NCI-H2227 treated with DMSO at 0.1 percent for 48 hours (cell line): ENCODE measurements at places on chromosomes 7 and 10.

GRCh38 chr7:114932991-114933390 is 11.1 kb downstream of the MDFIC start:
- DNase-seq: no peak

- DNase-seq: no peak
Measured at GRCh38 chr7:22771872-22772228, 44.9 kb downstream of the IL6 start.

- DNase-seq: no peak
Measured at GRCh38 chr7:20417675-20418382, 87.1 kb downstream of the ITGB8 start.

GRCh38 chr7:42090806-42091205 is 146.2 kb downstream of the GLI3 start:
- no peak for DNase-seq

GRCh38 chr7:148222721-148223120 is 367.8 kb upstream of the C7orf33 start:
- DNase-seq: no peak

DNA sequence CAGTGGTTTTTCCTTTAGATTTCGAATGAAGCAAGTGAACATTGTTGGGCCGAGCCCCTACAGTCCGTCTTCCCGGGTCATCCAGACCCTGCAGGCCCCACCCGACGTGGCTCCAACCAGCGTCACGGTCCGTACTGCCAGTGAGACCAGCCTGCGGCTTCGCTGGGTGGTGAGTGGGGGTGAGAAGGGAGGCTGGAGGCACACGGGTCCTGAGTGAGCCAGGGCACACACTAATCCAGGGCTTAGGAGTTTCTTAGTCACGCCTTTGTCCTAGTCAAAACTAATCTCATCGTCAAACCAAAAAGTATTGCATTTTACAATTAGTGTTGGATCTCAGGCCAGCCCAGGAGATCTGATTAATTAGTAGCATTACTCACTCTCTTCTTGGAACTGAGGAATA is 568.8 kb upstream of the FOXK1 start:
- no peak for DNase-seq

DNA sequence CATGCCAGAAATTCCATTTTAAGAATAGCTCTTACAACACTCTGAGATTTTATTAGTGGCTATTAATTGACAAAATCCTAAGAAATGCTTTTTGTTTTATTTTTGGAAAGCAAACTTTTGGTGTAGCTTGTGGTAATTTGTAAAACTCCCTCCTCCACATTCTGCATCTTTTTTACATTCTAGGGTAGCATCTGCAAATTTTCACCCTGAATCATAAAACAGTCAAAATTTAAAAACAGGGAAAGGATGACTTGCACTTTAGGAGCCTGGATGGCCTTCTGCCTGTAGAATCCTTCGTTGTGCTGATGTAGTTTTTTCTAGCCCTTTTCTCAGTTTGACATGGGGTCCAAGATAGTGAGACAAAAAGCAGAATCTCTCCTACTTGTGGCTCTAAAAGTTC is 316.1 kb downstream of the ADRA2A start:
- DNase-seq: no peak

DNA sequence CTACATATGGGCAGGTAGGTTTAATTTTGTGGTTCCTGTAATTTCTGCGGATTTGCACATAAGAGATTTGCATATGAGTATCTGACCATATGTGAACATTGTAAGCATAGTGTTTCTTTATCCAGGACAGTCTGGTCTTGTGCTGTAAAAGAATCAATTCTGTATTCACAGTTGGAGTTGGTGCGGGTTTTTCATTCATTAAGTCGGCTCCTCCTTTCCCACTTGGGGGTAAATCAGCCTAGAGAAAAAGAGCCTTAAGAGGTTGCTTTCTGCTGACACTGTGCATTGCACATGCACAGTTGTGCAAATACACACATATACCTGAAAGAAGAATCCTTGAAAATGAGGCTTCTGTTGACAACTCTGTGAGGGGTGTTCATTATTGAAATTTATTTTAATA is 6.1 kb upstream of the CYP26C1 start:
- no peak for DNase-seq

GRCh38 chr7:33614357-33615117 is 290.8 kb upstream of the BMPER start:
- no peak for DNase-seq

- no peak for DNase-seq
Measured at GRCh38 chr7:141698247-141699015, 3.5 kb downstream of the DENND11 start.

DNA sequence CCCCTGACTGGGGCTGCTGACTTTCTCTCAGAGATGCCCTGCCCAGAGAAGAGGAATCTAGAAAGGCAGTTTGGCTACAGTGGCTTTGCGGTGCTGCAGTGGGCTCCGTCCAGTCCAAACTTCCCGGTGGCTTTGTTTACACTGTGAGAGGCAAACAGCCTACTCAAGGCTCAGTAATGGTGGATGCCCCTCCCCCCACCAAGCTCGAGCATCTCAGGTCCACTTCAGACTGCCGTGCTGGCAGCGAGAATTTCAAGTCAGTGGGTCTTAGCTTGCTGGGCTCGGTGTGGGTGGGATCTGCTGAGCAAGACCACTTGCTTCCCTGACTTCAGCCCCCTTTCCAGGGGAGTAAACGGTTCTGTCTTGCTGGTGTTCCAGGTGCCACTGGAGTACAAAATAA is 734.5 kb upstream of the LRRN3 start:
- no peak for DNase-seq

GRCh38 chr10:44398747-44399658 is 14.1 kb upstream of the CXCL12 start:
- DNase-seq: no peak

DNA sequence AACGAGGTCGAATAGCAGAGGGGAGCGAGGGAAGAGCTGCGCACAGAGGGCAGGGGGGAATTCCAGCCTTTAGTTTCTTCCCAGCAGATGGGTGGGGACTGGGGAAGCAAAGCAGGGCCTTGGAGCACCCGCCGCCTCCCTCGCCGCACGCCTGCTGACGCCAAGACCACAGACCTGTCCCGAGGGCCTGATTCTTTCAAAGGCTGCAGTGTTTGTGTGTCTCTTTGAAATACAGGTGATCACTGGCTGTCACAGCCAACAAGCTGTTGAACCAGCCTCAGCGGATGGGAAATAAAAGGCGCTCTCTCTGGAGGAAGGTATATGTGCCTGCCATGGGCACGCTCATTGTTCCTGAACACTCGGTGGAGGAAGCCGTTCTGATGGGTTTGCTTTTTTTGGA is 119.3 kb downstream of the FAM53B start:
- DNase-seq: no peak

GRCh38 chr7:101906291-101907240 is 89.1 kb downstream of the CUX1 start:
- DNase-seq: no peak

DNA sequence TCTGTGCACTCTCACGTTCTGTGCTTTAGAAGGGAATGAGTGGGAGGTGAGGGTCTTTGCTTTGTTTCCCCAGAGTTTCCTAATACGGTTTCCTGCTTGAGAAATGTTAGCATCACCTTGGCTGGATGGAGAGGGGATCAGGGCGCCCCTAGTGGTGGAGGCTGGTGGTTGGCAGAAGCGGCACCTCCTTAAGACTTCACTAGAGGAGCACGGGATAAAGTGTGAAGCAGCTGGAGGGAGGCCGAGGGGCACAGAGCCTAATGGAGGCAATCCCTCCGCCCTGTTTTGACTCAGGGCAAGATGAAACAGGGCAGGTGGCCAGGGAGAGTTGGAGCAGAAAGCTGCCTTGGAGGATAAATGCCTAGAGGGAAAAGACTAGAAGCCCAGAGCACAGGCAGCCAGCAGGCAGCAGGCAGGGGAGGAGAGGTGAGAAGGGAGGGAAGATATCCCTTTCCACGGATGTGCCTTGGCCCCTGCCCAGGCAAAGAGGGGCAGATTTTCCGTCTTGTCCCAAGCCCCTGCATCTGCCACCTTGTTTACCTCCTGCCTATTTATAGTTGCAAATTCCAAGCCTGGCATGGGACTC is 56.0 kb upstream of the BTRC start:
- DNase-seq: peak; percentile 27

DNA sequence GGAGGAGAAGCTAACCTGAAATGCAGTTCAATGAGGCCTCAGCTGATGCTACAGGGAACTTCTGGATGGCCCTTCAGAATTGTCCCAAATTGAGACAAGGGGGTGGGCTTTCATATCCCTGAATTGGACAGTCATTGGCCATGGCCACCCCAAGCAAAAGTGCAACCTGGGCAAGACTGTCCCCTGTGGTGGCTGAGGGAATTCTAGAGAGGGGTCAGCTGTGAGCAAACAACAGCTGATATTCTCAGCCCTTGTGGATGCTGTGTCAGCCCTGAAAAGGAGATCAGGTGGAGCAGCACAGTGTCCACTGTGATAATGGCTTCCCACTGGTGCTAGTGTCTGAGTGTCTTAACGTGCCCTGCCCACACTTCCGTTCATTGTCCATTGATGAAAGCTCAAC is 76.6 kb downstream of the SLC16A9 start:
- DNase-seq: no peak

DNA sequence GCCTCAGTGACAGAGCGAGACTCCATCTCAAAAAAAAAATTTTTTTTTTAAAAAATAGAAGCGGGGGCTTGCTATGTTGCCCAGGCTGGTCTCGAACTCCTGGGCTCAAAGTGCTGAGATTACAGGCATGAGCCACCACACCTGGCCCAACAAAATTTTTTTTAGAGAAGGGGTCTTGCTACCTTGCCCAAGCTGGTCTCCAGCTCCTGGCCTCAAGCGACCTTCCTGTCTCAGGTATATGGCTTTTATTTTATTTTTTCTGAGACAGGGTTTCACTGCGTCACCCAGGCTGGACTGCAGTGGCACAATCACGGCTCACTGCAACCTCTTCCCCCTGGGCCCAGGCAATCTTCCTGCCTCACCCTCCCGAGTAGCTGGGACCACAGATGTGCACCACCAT is 1.6 kb upstream of the ABHD11 start:
- no peak for DNase-seq

- no peak for DNase-seq
Measured at GRCh38 chr7:33425395-33425794, 296.0 kb downstream of the BBS9 start.

DNA sequence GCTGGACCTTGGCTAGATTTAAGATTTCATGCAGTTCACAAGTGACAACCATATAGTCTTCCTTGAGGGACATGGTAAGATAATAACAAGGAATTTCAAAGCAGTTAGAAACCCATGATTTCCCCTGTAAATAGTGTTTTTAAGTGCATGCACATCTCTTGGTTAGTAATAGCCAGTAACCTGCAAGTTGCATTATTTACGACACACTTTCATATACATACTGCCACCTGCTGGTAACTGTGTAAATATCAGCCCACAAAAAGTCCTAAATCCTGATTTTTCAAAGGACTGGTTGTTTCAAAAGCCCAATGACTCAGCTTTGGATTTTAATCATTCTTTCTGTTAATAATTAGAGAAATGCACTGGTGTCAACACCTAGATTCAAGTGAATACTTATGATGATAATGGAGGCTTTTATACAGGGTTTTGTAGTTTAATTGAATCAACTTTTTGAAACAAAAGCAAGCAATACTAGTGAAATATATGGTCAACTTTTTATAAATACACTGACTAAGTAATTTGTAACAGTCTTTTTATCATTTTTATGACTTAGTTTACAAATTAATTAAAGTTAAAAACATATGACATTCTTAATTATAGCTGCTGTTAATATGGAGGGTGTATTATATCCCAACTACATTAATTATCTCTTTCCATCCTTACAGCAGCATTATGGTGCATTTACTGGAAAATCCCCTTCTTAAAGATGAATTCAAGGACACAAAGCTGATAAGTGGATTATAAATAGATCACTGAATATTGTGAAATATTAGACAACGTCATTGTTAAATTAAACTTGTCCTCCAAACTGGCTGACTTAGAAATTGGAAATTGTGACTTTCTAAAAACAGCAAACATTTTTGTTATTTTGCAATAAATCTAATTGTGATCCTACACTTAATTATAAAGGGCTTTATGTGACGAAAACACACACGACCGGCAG is 367.7 kb upstream of the SEMA3D start:
- DNase-seq: peak; percentile 0

GRCh38 chr7:3057066-3057420 is 13.4 kb upstream of the CARD11 start:
- no peak for DNase-seq

GRCh38 chr7:144824360-144824759 is 11.5 kb downstream of the TPK1 start:
- DNase-seq: no peak

- DNase-seq: no peak
Measured at GRCh38 chr10:79002336-79002735, 66.4 kb upstream of the ZMIZ1 start.

DNA sequence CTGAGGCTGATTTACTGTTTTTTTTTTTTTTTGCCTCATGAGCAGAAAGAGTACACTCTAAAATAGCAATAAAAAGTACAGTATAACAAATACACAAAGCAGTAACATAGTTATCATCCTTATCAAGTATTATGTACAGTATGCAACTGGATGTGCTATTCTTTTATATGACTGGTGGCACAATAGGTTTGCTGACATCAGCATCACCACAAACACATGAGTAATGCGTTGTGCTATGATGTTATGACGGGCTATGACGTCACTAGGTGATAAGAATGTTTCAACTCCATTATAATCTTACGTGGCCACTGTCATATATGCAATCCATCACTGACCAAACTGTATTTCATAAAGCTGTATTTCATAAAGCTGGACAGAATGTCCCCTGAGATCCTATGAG is 189.2 kb upstream of the GLI3 start:
- DNase-seq: no peak

DNA sequence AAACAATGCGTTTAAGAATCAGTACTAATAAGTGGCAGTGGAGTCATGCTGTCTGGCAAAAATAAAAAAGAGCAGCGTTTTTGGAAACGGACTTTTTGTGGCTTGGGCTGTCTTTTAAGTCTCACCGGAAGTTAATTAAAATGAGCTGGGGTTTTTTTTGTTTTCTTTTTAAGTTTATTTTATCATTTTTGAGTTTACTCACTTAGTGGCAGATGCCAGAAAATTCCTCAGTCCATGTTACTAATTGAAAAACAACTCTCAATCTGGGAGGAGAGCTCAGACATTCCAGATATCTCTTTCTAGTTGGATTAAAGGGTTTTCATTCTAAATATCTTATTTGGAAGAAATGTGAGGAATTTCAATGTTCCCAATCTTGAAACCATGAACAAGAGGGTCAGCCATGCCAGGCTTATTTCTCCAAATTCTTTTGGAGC is 133.8 kb upstream of the AGR3 start:
- DNase-seq: no peak

GRCh38 chr7:134357486-134357885 is 40.8 kb upstream of the SLC35B4 start:
- DNase-seq: no peak
